ENCODE measurements at places on chromosomes 6 and 20.

GRCh38 chr20:47981222-47981621, 195.9 kb upstream of the SULF2 start:
- DNase-seq = no peak

DNA sequence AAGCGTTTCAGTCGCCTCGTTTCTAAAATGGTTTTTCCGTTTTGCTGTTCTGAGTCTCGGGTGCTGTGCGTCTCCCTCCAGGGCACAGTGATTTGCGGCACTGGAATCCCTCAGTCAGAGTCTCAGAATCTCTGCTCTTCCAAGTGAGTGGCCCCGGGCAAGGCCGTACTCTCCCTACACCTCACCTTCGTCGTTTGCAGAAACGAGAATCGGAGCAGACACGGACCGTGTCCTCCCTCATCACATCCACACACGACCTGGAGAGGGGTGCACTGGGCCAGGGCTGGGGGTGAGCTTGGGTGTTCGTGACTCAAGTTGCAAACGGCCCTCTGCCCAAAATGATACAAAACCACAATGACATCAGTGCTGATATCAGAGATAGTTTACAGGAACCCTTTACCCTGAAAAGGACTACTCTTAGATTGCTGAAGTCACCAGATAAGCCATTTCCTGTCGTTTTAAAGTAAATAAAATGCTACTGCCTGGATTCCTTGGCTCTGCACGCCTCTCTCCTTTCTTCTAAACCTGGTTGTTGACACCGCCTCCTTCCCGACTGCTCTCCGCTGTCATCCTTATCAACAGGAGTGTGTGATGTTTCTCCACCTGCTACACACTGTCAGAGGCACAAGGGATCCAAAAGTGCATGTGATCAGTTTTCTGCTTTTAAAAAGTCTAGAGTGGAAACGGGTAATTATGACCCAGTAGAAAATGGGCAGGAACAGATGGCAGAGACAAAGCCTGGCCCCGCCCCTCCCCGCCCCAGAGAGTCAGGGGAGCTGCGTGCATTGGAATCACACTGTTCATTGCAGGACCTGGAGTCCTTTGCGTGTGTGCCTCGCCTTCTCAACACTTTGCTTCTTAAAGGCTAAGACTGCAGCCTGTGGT, 38.4 kb downstream of the KIF25 start:
- DNase-seq = peak; percentile 13

DNA sequence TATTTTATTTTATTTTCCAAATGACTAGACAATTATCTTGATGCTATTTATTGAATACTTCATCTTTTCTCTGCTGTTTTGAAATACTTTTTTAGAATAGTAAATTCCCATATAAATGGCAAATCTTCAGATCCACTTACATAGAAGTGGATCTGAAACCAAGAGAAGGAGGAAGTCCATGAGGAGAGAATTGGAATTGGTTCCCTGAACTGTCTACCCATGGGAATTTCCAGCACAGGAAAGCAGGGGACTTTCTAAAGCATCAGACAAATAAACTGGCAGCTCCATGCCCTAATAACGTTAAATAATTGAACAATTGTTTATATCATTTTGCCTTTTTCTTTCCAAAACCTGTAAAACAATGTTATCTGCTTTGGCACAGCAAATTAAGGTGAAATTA, 47.1 kb upstream of the PNRC1 start:
- no peak for DNase-seq

DNA sequence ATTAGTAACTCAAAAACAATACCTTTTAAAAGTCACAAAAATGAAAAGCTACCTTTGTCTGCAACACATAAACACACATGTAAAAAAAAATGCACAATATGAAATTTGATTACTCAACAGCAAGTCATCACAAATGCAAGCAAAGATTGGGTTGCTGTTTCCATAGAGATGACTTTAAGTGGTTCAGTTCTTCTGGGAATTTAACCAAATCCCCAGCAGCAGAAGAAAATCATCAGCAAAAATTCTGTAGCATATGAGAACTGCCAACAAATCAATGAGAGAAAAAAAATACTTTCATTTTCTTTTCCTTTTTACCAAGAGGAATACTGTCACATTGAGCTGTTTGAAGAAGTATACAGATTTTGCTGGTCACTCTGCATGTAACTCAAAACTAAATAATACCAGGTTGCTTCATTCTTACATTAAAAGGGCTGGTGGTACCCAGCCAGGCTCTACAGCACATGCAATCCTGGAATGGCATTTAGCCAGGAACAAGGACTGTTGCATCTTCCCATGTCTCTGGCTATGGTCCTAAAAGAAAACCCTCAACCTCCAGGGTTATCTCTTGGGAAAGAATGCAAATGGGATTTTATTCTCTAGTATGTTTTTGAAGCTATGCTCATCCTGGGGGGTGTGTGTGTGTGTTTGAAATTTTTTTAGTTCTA, 158.3 kb downstream of the OPRM1 start:
- DNase-seq = no peak

DNA sequence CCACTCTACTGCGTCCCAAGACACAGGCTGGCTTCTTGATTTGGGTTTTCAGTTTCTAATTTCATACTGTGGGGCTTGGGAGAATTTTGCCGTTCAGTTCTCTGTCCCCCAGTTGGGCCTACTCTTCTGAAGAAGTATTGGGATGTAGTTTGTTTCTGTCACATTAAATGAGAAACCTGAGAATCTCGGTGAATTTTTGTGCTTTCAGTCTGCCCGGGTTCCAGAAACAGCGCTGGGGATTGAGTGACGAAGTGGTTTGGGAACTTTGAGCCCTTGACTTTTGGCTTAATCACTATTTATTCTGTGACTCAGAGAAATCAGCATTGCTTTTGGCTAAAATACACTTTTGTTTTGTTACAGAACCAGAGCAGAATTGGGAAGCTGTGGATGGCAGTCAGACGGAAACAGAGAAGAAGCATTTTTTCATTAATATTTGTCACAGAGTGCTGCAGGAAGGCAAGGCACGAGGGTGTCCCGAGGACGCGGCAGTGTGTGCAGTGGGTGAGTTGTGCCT, 74.0 kb downstream of the IGF2R start:
- no peak for DNase-seq

- DNase-seq = no peak
These were observed 8.8 kb downstream of the RANBP9 start for GRCh38 chr6:13702809-13703302.

GRCh38 chr6:154526996-154527395, 16.5 kb upstream of the CNKSR3 start:
- DNase-seq = no peak

DNA sequence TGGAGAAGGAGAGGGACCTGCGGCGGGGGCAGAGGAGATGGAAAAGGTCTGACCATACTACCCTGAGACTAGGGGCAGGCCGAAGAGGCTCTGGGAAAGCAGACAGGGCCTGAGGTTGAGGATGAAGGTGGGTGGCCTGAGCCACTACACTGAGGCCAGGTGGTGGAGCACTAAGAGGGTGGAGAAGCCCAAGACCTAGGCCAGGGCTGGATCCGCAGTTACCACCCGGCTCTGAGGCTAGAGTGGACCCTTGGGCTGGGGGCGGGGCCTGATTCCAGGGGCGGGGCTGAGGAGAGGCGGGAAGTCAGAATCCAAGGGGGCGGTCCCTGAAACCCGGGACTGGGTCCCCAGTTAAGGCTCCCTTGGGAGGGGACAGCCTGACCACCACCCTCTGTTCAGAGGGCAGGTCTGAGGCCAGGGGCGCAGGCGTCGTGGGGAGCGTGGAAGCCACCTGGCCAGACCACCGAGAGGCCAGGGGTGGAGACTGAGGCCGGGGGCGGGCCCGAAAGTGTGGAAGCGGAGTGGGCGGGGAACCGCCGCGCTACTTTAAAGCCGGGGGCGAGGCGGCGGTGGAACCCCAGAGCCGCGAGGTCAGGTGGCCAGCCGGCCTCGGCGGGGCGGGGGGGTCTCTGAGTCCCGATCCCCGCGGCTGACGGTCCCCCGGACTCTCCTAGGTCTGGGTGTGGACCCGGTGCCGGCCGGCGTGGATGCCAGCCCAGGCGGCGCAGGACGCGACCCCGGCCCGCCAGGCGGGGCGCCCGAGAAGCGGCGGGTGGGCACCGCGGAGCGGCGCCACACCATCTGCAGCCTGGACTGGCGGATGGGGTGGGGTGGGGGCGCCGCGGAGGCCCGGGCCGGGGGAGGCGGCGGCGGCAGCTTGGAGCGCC, 8.3 kb downstream of the CCM2L start:
- peak; percentile 98 for DNase-seq

GRCh38 chr6:31822036-31822821, 5.3 kb upstream of the HSPA1B start:
- DNase-seq = peak; percentile 77

- no peak for DNase-seq
These were observed 22.3 kb downstream of the CNKSR3 start for GRCh38 chr6:154488248-154488593.

DNA sequence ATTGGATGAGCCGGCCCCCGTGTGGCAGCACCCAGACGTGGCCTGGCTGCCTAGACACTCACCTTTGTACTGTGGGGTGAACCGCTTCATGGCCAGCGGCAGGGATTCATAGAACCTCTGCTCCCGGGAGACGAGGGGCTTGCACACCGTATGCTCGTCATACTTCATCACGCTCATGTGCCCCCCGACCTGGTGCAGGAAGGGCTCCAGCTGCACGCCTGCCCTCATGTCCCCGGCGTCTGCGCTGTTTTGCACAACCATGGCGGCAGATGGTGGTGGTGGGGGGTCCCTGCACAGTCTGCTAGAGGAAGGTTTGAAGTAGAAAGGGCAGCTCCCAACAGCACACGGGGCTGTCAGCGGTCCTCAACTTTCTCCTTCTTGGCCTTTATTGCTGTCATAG, 11.5 kb downstream of the IP6K3 start:
- no peak for DNase-seq

- DNase-seq = no peak
These were observed 70.1 kb upstream of the LOC128125822 start for GRCh38 chr6:63502156-63502555.

DNA sequence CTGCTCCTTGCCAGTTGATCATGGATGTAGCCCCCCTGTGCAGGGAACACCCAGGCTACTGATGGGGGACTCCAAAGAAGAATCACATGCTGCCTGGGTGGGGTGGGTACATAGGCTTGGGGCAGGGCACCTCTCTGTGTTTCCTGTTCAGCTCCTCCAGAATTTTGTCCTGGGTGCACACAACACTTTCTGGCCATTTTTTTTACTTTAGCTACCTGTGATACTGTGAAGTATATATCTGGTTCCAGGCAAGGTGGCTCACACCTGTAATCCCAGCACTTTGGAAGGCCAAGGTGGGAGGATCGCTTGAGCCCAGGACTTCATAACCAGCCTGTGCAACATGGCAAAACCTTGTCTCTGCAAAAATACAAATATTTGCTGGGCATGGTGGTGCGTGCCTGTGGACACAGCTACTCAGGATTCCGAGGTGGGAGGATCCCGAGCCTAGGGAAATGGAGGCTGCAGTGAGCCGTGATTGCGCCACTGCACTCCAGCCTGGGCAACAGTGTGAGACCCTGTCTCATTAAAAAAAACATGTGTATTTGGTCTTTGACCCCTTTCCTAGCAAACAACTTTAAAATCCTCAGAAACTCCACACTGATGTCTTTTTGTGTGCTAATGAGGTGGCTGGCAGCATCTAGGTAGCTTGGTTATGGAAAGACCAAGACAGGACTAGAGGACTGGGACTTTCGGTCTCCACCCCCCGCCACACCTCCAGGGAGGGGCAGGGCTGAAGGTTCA, 14.1 kb downstream of the SLC4A11 start:
- DNase-seq = peak; percentile 66

DNA sequence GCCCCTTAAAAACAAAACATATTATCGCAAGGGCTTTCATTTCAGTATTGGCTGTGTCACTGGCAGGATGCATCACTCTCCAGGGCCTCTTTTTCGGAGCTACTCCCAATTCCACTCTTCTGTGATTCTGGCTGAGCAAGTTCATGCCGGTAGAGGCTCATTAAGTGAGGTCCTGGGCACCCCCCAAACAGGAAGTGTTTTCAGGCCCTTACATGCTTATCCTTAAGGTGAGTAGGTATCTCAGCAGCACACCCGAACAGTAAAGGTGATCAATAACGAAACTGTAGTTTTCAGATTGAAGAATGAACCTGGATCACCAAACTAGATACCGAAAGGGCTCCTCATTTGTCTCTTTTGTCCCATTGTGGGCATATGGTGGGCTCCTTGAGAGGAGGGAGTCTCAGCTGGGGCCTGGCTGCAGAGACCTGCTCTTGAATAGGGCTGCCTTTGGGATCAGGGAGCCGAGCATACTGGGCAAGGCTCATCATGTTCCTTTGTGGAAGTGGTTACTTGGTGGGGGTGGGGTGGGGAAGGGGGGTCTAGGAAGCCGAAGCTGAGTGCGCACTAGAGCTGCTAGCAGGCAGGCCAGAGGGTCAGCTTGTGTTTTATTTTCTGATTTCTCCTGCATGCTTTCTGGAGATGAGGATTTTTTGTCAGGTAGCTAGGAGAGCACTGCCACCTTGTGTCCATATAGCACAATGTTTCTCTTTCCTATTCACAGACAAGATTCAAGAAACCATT, 65.2 kb downstream of the CDS2 start:
- peak; percentile 81 for DNase-seq

DNA sequence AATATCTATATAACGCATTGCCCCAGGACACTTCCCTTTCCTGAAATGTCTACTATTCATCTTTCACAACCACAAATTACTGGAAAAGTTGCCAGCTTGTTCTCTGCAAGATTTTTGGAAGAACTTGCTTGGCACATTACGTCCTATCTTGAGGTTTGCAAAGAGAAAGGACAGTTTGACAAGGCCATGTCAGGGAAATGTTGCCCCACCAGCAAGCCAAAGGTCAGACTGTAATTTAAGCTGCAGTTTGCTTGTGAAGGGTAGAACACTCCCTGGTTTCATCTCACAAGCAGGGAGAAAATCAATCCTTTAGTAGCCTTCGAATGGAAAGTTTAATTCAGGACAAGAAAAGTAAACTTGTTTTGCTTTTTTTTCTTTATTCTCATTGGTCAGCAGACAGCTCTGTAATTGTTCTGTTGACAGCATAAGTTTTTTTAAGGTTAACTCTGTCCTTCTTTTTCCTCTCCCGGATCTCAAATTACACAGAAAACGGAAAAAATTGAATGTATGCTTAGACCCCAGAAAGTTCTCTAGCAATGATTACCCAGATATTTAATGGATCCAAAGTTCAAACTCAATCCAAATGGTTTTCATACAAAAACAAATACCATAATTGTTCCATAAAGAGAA, 541.8 kb upstream of the NRSN1 start:
- DNase-seq = no peak

GRCh38 chr6:13471184-13471583, 16.2 kb downstream of the GFOD1 start:
- DNase-seq = no peak

- DNase-seq = no peak
These were observed 1.0 kb upstream of the STMND1 start for GRCh38 chr6:17100806-17101205.

DNA sequence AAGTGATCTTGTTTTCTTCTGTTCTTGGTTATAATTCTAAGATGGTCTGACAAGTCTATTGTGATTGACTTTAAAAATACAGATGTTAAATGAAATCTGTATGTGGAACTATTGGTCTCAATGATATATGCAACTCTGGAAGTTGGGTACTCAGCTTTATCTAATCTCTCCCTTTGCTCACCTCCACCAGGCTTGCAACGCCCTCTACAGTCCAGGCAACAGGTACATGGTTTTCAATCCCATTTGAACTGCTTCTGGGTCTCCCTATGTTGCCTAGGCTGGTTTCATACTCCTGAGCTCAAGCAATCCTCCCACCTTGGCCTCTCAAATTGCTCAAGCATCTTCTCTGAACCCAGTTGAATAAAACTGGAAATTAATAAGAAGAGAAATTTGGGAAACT, 25.6 kb upstream of the HLA-DQB1 start:
- peak; percentile 58 for DNase-seq

GRCh38 chr20:61436667-61437279, 184.7 kb downstream of the CDH4 start:
- DNase-seq = peak; percentile 90

- no peak for DNase-seq
These were observed 391.8 kb downstream of the CDC5L start for GRCh38 chr6:44779130-44779826.
